ENCODE measurements at places on chromosomes 6 and 20.

DNA sequence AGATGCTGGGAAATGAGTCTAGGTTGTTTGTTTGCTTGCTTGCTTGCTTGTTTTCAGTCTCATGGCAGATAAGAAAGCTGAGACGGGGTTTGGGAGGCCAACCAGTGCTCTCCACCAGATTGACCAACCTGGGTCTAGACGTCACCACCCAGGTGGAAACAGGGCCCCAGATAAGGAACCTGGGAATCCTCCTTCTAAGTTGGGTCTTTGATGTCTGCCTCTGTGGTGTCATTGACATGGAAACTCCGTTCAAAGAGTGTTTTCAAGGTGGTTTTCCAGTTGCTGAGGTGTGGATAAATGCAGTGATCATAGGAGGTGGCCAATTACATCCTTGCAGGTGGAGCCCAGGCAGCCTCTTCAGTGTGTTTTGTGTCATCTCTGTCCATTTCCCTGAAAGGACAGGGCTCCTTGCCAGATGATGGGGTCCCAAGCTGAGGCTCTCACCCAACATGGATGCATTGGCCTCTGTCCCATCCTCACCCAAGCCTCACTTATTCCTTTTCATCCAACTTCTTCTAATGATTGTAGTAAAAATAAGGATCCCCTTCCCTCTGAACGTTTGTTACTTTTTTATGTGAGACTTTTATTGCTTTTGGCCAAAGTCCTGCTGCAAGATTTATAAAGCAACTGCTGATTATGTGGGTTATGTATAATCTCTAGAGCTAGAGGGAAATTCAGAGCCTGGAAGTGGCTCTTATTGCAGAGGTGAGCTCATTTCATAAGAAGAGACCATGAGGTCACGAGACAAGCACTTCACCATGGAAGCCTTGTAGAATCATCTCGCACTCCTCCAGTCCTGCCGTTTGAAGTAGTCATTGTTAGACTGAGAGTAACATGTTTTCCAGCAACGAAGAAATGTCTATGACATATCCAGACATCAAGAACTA is 32.0 kb upstream of the SYNDIG1 start:
- no peak for DNase-seq

- no peak for DNase-seq
Measured at GRCh38 chr20:38779247-38780097, 26.0 kb upstream of the PPP1R16B start.

GRCh38 chr6:150002710-150003109 is 22.6 kb downstream of the RAET1L start:
- no peak for DNase-seq

- DNase-seq = no peak
Measured at GRCh38 chr6:168935628-168936010, 318.0 kb downstream of the THBS2 start.

GRCh38 chr20:50522053-50522674 is 12.0 kb downstream of the PTPN1 start:
- no peak for DNase-seq

DNA sequence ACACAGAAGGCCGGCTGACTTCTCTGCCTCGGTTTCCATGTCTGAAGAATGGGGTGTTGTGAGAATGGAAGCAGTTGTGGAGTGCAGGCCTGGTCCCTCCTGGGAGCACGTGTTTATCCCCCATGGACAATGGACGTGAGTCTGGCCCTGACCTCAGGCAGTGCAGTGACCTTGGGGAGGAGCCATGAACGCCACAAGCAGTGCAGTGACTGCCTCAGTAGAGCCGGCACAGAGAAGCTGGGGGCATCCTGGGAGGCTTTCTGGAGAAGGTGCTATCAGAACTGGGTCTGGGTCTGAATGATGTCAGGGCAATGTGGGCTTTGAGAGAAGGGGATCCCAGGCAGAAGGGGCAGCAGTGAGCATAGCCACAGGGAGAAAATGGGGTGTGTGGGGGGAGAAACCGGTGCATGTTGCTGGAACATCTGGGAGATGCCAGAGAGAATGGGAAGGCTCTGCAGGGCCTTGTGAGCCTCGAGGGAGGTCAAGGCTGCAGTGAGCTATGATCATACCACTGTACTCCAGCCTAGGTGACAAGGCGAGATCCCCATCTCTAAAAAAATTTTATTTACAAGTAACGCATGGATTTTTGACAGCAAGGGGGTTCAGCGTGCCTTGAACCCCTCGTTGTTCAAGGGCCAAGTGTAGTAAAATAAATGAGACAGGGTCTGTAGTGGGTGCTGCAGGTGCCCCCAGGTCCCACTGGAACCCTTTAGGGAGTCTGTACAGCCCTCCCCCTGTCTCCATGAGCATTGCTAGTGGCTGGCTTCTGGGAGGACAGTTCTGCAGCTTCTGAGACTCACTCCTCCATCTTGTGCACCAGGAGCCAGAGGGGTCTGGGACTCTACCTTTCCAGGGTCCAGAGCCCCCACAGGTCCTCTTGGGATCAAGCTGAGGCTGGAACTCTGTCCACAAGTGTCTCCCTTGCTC is 27.0 kb upstream of the ZBP1 start:
- no peak for DNase-seq

DNA sequence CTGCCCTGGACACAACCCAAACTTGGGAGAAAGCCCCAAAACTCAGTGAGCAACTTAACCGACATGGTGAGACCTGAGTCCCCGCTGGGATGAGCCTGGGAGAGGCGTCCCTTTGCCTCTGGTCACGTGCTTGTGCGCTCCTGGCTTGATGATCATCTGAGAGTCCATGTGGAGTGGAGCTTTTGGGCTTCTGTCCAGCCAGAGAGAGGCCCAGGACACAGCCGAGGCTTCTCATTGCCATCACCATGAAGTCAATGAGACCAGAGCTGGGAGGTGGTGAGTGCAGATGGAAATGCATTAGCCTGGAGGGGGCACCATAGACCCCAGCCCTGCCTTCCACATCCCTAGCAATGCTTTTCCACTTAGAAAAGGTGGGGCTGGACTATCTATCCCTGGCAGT is 250.0 kb downstream of the SLC24A3 start:
- no peak for DNase-seq

DNA sequence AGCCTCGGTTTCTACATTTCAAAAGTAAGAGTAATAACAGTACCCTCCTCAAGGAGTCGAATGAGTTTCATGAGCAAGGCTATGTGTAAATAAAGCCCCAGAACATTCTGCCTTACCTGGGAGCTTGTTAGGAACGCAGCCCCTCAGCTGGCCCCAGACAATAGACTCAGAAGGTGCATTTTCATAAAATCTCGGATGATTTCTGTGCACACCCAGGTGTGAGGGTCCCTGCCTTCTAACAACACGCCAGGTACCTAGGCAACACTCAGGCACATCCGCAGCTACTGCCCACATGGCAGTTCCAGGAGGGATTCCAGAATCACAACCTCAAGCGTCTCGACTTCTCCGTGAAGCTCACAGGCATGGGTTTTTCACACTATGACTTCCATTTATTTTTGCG is 226.5 kb upstream of the CDH4 start:
- no peak for DNase-seq

GRCh38 chr6:51959744-51960383 is 127.5 kb downstream of the PKHD1 start:
- peak; percentile 59 for DNase-seq

DNA sequence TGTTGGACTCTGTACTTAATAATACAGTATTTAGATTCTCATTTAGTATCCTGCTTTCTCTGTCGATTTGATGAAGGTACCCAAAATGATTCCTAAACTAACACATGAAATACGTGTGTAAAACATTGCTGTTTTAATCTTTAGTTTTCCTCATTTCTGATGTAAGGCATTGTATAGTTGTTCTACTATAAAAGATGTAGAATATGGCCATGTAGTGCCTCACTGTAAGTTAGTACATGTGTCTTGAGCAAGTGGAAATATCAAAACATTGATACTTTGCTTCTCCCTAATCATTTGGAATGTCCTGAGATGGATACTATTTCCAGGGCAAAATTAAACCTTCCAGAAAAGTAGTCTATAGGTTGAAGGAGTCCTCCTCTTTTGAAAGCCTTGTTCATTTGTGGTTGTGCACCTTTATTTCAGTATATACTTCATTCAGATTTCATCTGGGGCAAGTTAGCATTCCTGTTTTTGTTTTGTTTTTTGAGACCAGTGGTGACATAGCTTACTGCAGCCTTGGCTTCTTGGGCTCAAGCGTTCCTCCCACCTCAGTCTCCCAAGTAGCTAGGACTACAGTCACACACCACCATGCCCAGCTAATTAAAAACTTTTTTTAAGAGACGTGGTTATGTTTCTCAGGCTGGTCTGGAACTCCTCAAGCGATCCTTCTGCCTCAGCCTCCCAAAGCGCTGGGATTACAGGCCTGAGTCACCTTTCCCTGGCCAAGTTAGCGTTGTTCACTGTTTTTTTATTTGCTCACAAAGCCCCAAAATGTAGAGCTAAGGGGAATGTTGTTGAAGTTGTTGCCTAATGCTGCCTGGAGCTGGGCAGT is 11.6 kb downstream of the SRSF3 start:
- DNase-seq = no peak

- DNase-seq = no peak
Measured at GRCh38 chr20:54268941-54269340, 61.1 kb downstream of the PFDN4 start.

- DNase-seq = no peak
Measured at GRCh38 chr6:119314885-119315272, 34.7 kb downstream of the MAN1A1 start.

DNA sequence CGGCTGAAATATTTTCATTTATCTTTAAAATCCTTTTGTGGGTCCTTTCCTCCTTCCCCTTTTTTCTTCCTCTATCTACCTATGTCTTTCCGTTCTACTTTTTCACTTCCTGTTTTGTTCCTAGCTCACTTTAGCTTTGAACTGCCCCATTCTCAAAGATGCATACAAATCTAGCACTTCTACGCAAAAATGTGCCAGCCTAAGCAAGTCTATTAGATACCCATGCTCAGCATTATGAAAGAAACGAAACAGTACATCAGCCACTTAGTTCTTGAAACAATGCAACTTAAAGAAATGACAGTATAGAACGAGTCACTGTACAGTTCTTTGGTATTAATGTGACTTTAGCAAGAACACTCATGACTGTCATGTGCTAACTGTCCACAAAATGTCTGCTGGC is 47.3 kb upstream of the MARCKS start:
- no peak for DNase-seq

- no peak for DNase-seq
Measured at GRCh38 chr20:37384683-37385174, 38.8 kb downstream of the SRC start.

DNA sequence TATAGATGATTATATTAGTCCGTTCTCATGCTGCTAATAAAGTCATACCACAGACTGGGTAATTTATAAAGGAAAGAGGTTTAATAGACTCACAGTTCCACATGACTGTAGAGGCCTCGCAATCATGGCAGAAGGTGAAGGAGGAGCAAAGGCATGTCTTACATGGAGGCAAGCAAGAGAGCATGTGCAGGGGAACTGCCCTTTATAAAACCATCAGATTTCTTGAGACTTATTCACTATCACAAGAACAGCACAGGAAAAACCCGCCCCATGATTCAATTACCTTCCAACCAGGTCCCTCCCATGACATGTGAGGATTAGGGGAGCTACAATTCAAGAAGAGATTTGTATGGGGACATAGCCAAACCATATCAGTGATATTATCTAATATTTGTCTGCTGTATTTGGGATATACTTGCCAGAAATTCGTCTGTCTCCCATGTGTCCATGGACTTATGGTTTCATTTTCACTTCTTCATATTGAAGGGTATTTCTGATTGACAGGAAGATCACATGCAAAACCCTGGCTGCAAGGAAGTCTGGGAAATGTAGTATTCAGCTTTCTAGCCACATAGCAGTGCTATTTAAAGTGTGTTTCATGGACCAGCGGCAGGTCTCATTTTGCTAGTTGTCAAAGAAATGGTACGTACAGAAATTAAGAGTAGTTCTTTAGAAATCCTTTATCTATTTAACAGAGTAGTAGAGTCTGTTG is 50.5 kb upstream of the PAK5 start:
- no peak for DNase-seq

GRCh38 chr20:49685809-49686208 is 27.9 kb downstream of the B4GALT5 start:
- DNase-seq = no peak

DNA sequence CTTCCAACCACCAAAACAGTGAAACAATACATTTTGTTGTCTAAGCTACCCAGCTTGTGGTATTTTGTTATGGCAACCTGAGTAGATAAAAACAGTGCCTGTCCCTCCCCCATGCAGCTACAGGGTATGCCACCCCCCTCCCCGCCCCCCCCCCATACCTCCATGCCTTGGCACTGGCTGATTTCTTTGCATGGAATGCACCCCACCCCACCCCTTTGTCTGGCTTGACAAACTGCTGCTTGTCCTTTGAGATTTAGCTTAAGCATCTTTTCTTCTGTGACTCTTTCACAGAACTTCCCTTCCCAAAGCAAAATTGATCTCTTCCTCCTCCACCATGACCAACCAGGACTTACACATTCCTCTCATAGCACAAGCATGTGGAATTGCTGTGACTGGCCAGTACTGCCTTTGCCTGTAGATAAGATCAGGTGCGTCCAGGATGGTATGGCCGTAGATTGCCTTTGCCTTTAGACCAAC is 64.6 kb upstream of the ADGRF1 start:
- no peak for DNase-seq

- DNase-seq = peak; percentile 38
Measured at GRCh38 chr6:83707829-83708545, 914 bp downstream of the SNAP91 start.

GRCh38 chr6:49327005-49327404 is 136.0 kb downstream of the MMUT start:
- DNase-seq = no peak

DNA sequence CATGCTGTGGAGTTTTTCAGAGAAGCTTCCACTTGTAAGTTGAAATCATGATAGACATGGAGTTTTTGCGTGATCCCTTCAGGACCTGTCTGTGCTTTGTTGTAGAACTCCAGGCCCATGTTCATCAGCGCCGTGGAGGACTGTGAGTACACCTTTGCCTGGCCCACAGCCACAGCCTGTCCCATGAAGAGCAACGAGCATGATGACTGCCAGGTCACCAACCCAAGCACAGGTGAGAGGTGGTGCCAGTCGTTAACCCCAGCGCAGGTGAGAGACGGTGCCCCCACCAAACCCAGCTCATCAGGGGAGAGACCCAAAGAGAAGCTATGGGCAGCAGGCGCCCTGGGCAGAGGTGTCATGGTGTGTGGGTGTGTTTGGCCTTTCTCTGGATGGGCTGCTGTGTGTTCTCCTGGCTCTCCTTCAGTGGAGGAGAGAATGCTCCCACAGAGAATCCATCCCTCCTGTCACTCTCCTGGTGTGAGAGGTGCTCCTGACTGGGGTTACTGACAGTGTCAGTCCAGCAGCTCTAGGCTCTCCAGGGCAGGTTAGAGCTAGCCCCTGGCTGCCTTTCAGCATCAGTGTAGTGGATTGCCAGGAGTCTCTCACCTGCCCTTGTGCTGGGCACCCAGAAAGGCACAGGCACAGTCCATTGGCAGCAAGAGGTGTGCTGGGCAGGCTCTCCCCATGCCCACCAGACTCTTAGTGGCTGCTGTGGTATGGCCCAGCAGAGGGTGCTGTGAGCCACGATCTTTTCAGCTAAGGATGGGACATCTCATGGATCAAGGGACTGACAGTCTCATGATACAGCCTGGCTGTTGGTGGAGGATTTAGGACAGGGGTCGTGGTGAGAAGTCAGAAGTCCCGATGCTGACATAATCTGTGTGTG is 49.6 kb upstream of the SLC22A1 start:
- no peak for DNase-seq

GRCh38 chr6:147222160-147222838 is 18.1 kb downstream of the STXBP5 start:
- no peak for DNase-seq

GRCh38 chr6:23413327-23414050 is 712.5 kb upstream of the NRSN1 start:
- DNase-seq = no peak
